Stimulated activated CD8-positive, alpha-beta memory T cell treated with anti-CD3 and anti-CD28 coated beads, Interleukin-4, amount 100 ng/mL, for 1 hour (primary cell): ENCODE measurements at places on chromosomes 7 and 10.

- no peak for DNase-seq
Measured at GRCh38 chr7:45089341-45089891, 647 bp upstream of the NACAD start.

- no peak for DNase-seq
Measured at GRCh38 chr7:88071994-88072714, 138.1 kb downstream of the ADAM22 start.

- no peak for DNase-seq
Measured at GRCh38 chr10:35035606-35036005, 54.5 kb downstream of the CUL2 start.

- no peak for DNase-seq
Measured at GRCh38 chr7:80039251-80039884, 95.3 kb upstream of the GNAI1 start.

- DNase-seq: no peak
Measured at GRCh38 chr7:70384891-70385290, 747.1 kb upstream of the GALNT17 start.

GRCh38 chr10:20162123-20162522 lies 345.9 kb downstream of the PLXDC2 start:
- no peak for DNase-seq

GRCh38 chr7:108515013-108515412 lies 10.9 kb downstream of the PNPLA8 start:
- DNase-seq: no peak

- DNase-seq: no peak
Measured at GRCh38 chr10:11993834-11994468, 48.7 kb downstream of the UPF2 start.

GRCh38 chr10:110833941-110834628 lies 37.6 kb upstream of the PDCD4 start:
- DNase-seq: no peak

GRCh38 chr10:6328699-6329423 lies 126.1 kb downstream of the PFKFB3 start:
- DNase-seq: no peak

- DNase-seq: no peak
Measured at GRCh38 chr7:98707076-98707475, 90.0 kb downstream of the NPTX2 start.

DNA sequence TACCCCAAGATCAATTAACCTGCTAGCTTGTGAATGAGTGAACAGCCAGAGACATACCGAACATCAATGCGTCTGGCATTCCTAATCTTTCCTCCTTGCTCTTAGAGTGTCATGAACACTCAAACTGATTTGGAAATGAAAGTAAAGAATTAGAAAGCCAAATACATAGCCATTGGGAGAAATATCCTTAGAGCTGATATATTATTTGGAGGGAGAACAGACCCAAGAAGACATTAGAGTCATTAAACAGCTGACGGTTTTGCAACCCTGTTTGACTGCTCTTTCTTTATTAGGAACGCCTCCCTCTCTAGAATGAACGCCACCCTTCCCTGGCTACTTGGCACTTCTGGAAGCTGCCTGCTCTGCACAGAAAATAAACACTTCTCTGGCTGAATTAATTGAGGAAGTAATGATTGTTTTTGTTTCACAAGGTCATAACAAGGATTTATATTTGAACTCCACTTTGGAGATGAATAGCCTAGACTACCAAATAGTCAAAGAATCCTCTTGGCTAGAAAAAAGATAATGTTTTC lies 42.8 kb downstream of the CTTNBP2 start:
- no peak for DNase-seq

GRCh38 chr10:31771331-31771831 lies 157.2 kb downstream of the ARHGAP12 start:
- no peak for DNase-seq

DNA sequence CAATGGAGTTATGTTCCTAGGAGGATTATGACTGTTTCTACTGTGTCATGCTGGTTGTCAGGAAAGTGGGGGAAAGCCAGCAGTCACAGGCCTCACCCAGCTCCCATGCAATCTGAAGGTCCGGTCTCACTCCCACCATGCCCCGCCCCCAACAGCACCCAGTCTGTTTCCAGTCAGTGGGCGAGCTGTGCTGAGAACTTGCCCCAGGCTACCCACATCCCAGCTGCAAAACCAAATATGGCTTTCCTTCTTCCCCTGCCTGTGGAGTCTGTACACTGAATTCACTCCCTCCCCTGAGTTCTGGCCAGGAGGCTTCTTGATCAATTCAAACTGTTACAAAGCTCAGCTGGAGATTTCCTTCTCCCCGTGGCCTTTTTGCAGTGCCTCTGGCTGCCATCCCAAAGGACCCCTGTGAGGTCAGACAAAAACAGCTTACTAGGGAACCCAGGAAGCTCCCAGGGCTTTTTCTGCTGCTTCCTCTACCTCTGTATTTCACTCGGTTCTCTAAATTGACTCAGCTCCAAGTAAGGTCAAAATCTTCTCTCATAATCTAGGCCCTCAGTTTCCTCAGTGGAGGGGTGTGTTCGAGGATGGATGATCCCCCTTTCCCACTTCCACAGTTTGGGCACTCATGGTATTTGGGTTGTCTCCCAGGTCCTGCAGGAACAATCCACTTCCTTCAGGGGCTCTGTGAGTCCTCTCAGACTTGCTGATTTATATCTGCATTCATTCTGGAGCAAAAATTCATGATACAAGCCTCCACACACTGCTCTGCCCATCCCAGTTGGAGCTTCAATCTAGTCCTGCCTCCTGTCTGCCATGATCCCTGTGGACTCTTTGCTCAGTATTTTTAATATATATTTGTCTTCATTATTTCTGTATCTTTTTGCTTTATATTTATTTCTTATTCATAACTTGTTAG lies 205.5 kb downstream of the SEMA3D start:
- DNase-seq: no peak

GRCh38 chr7:38307640-38308039 lies 34.2 kb upstream of the TARP start:
- DNase-seq: no peak

DNA sequence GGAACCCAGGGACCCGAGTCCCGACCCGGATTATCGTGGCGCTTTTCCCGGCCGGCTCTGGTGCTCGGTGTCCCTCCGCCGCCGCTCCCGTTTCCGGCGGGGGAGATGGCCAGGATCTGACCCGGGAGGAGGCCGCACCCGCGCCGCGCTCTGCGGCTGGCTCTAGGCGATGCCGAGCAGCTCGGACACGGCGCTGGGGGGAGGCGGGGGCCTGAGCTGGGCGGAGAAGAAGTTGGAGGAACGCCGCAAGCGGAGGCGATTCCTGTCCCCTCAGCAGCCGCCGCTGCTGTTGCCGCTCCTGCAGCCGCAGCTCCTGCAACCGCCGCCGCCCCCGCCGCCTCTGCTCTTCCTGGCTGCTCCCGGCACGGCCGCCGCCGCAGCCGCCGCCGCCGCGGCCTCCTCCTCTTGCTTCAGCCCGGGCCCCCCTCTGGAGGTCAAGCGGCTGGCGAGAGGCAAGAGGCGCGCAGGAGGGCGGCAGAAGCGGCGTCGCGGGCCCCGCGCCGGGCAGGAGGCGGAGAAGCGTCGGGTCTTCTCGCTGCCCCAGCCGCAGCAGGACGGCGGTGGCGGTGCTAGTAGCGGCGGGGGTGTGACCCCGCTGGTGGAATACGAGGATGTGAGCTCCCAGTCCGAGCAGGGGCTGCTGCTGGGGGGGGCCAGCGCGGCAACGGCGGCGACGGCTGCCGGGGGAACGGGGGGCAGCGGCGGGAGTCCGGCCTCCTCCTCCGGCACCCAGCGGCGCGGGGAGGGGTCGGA lies 593 bp downstream of the CDK13 start:
- peak; percentile 17 for DNase-seq

DNA sequence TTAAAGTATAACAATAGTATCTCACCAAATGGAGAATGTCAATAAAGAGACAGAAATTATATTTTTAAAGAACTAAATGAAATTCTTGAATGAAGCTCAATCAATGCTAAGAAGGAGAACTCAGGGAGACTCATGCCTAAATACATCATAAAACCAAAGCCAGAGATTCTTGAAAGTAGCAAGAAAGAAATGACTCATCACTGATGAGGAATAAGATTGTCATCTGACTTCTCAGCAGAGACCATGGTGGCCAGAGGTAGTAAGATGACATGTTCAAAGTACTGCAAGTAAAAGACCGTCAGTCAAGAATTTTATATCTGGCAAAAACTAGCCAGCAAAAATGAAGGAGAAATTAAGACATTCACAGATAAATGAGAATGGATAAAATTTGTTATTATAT lies 399.0 kb downstream of the GRID1 start:
- no peak for DNase-seq
